Fibroblast of the aortic adventitia (primary cell): ENCODE measurements at places on chromosomes 12 and 14. TPM values are rescaled to one million over a fixed set of nuclear protein-coding genes. Genes with fewer than 3 reads are reported as not detected.

GRCh38 chr14:70886421-70887206 lies 20.6 kb upstream of the PCNX1 start:
- DNase-seq = no peak

DNA sequence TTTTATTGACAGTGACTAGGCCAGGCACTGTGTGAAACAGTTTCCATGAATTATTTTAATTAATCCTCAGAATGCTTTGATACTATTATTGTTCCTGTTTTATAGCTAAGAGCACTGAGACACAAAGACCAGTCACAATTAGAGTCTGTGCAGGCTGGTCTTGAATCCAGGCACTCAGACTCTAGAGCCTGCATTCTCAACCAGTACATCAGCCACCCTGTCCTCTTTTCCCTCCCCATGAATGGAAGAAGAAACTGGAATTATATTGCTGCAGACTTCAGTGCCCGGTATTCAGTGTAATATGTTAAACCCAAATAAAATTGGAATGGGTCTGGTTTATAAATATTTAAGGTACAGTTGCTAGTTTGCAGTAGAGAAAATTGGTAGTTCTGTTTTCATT lies 303.0 kb upstream of the RGS6 start:
- DNase-seq = no peak

- no peak for DNase-seq
Measured at GRCh38 chr14:101657372-101657771, 96.1 kb downstream of the DIO3 start.

GRCh38 chr12:28683366-28683765 lies 465.7 kb upstream of the FAR2 start:
- peak; percentile 25 for DNase-seq

GRCh38 chr14:50173891-50174290 lies 57.5 kb downstream of the SOS2 start:
- DNase-seq = no peak

- DNase-seq = no peak
Measured at GRCh38 chr12:8127138-8127537, 3.7 kb downstream of the CLEC4A start.

DNA sequence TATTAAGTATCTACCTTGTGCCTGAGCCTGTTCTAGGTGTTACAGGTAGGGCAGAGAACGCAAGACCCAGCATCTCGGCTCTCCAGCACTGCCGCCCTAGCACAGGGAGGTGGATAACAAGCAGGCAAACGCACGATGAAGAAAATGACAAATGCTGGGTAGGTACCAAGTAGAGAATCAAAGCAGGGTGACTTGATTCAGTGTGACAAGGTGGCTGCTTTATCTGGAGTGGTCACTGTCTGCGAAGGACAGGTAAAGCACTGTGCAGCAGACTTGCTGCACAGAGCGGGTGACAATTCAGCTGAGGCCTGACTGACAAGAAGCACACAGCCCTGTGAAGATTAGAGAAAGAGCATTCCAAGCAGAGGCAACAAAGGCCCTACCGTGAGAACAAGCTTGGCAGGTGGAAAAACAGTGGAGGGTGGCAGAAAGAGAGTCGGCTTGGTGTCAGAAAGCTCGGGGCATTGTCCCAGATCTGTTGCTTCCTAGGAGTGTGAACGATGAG lies 12.9 kb downstream of the PRKCH start:
- no peak for DNase-seq

DNA sequence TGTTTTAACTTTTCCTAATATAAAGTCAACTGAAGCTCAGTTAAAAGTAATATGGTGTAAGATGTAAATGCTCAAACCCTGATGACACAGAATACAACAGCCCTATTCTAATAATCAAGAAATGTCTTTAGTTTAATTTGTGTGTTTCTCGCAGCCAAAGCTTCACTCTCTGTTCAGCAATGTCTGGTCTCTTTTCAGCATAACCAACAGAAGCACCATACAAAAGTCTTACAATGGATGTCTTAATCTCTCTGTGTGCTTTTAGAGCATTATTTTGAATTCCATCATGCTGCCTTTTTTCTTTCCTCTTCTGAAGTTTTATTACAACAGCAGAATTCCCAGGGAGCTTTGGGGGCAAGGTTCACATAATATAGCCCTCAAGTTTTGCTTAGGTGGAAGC lies 210.2 kb upstream of the NPAS3 start:
- DNase-seq = no peak

DNA sequence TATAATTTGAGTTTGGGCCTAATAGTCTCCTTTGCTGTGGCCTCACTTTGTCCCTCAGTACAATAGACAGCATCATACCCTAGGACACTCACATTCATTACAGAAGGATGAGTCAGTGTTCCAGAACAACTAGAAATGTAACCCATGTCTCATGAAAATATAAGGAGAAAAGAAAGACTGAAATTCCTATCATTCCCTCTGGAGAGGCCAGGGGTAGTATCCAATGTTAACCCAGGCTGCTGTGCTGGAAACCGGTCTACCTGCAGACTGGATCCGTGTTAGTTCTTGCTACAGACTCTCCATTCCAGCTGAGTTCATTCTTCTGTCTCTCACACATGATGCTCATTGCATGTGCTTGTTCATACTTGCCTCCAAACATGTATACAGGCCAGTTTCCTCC lies 75.8 kb upstream of the HOXC13 start:
- DNase-seq = peak; percentile 12

DNA sequence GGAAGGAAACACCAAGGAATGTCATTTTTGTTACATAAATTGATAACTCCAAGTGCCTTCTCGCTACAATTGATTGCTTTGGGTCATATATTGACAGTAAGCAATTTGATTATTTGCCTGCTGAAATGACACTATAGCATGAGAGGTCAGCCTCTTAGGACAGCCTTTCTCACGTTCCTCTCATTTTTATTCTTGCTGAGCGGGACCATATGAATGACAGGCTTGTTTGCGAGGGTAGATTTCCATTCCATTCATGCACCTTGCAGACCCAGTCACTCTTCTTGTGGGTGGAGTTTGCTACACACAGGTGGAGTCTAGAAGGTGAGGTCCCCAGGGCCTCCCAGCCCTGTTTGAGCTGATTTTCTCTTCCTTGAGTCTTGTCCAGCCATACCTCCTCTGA lies 27.3 kb downstream of the DAAM1 start:
- DNase-seq = no peak

DNA sequence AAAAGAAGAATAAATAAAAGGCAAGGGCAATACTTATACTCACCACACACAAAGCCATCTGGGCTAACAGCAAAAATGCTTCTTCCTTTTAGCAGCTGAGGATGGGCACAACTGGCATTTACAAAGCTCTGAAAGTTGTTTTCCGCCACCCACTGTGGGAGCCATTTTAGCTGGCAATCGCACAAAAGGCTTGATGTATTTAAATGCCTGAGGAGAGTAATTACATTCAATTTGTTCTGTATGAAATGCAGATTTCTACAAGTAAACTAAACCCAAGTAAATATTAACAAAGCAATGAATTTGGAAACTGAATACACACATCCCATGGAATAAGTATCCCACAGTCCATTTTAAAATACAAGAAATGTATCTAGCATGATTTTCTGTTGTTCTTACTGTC lies 37.5 kb downstream of the LRIG3 start:
- no peak for DNase-seq

DNA sequence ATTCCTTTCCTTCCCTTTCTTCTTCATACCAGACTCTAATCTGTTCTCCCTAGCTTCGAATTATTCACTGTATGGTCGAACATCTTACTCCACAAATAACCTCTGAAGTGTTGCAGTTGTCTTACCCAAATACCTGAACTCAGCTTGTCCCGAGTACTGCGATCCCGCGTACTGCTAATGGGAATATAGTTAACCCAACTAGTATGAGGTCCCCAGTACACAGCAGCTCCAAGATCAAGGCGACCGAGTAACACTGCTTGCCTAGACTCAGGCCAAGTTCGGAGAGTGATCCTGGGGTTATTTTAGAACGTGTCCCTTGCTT lies 462 bp upstream of the ETNK1 start:
- no peak for DNase-seq

DNA sequence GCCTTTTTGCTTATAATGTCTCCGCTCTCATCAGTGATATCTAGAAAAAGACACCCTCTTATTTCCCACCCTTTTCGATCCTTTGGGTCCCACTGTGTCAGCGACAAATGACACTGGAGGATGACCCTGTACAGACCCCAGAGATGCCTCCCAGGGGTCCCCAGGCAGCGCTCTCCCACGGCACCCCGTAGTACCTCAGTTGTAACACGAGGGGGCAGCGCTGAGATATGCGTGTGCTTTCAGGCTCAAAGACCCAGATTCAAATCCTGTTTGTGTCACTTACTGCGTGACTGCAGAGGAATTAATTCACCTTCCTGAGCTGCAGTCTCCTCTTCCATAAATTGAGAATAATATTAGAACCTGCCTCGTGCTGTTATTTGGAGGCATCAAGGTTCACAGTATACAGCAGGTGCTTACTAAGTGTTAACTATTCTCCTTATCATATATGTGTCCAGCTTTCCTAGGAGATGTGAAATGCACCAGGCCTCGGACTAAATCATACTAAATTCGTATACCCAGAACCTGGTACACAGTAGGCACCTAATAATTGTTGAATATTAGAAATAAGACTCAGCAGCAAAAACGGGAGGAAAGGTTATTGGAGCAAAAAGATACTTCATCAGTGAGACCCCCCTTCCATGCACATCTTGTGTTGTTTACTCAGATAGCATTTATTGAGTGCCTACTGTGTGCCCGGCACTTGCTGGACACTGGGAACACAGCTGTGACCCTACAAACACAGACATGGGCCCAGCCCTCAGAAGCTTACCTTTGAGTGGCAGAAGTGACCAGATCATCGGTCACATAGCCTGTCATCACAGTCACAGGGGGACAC lies 99.9 kb downstream of the PHETA1 start:
- DNase-seq = no peak

DNA sequence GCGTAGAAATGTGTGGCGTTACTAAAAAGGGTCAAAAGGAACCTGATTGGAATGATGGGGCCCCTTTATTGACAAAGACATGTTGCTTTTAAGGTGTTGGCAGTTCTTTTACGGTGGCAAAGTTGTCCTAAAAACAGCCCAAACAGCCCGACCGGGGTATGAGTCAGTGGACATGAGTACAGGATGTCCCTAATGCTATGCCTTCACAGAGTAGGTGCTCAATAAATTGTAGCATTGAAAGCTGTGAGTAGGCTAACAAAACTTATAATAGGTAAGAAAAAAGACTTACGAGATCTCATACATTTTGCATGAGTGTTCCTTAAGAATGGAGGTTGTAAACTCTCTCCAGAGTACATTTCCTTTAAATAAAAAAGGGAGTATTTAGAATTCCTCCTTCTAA lies 2.6 kb downstream of the ELK3 start:
- no peak for DNase-seq

- peak; percentile 51 for DNase-seq
Measured at GRCh38 chr14:32078023-32078857, 1.1 kb downstream of the ARHGAP5 start.

GRCh38 chr12:94264736-94265485 lies 116.5 kb downstream of the PLXNC1 start:
- DNase-seq = no peak

GRCh38 chr14:36295642-36296627 lies 24.5 kb downstream of the MBIP start:
- DNase-seq = peak; percentile 4

- DNase-seq = no peak
Measured at GRCh38 chr12:93008044-93008778, 79.1 kb upstream of the EEA1 start.

DNA sequence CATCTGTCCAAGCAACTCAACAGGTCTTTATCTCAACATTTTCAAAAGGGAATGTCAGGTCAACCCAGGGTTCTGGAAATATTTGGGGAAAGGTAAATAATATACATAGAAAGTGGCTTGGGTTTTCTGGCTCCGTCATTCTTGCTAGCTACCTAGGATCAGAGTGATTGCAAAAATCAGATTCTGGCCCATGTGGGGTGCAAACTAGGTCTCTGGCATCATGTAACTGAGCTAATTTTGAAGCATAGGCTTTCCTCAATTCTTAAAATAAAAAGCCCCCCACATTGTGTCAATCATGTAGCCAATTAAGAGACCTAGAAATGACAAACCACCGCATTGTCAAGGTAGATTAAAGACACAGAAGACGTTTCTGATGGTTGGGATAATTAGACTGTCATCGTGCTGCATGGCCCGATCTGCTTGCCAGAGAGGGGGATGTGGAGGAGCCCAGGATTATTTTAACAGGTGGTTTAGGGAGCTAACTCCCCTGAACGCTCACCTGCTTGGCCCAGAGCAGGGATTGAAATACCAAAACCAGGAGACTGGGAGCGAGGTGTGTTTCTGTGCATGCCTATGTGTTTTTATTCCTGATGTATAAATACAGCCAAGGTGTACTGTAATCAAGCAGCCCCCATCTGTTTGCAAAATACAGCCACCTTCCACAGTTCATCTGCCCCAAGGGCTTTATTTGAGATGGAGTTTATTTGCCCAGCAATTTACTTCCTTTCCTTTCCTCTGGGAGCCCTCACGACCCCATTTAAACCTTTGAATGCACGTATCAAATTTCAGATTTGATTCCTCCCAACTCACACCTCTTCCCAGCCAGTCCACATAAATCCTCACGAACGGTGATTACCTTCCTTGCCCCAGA lies 189.5 kb downstream of the TTC8 start:
- DNase-seq = no peak

GRCh38 chr14:24937300-24937699 lies 112.6 kb downstream of the STXBP6 start:
- DNase-seq = no peak

- peak; percentile 41 for DNase-seq
Measured at GRCh38 chr14:22886500-22887259, 3.7 kb downstream of the REM2 start.

- DNase-seq = no peak
Measured at GRCh38 chr12:11780521-11781101, 131.1 kb downstream of the ETV6 start.

GRCh38 chr12:68268967-68269366 lies 15.6 kb upstream of the IL22 start:
- DNase-seq = peak; percentile 51

DNA sequence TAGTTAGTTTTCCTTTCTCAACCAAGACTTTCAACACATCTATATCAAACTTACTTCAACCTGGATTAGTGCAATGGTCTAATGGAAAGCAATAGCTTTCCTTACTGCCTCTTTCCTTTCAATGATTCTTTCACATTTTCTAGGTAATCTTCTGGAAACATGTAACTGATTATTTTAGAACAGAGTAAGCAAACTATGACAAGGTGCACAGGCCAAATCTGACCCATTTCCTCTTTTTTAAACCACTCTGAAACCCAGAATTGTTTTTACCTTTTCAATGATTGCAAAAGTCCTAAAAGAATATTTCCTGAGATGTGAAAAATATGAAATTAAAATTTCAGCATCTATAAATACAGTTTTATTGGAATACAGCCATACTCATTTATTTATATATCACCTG lies 81.6 kb upstream of the TMTC2 start:
- DNase-seq = no peak

GRCh38 chr12:127588249-127588648 lies 678.7 kb upstream of the TMEM132C start:
- peak; percentile 97 for DNase-seq

- DNase-seq = no peak
Measured at GRCh38 chr12:94140556-94140955, 7.8 kb upstream of the PLXNC1 start.

ZDHHC22 gene
- not detected in 2 replicates for total RNA-seq

MORN3 gene
- 0.63 and 3.8 TPM in 2 replicates for total RNA-seq

TMX1 gene
- total RNA-seq = 48.5 and 66.0 TPM in 2 replicates

NEUROD4 gene
- total RNA-seq = not detected in 2 replicates

GALNT9 gene
- 0.49 TPM in 1 of 2 replicates, not detected in the other for total RNA-seq

NPAS3 gene
- 0.36 and 0.65 TPM in 2 replicates for total RNA-seq

ZNF891 gene
- total RNA-seq = 1.8 and 1.9 TPM in 2 replicates

MGST1 gene
- total RNA-seq = 203 and 229 TPM in 2 replicates

TEX22 gene
- 0.27 and 1.5 TPM in 2 replicates for total RNA-seq

SDR9C7 gene
- total RNA-seq = not detected in 2 replicates

PLCZ1 gene
- total RNA-seq = 0.18 TPM in 1 of 2 replicates, not detected in the other

ALDH6A1 gene
- total RNA-seq = 23.4 and 27.0 TPM in 2 replicates

FGF6 gene
- not detected in 2 replicates for total RNA-seq
